Stimulated activated CD8-positive, alpha-beta memory T cell treated with anti-CD3 and anti-CD28 coated beads, Interleukin-4, amount 100 ng/mL, for 48 hours (primary cell): ENCODE measurements at places on chromosomes 1 and 21.

DNA sequence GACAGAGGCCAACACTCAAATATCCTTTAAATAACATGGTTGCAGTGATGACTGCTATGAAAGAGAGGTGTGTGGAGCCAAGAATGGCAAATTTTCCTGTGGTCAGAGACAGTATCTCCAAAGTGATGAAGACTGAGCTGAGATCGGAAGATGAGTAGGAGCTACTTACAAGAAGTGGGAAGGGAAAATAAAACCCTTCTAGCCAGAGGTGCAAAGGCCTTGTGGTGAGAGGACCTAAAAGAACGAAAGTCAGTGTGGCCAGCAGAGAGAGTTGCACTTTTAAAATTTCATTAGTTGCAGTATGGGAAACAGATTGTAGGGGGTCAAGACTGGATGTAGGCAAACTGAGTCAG is 17.8 kb downstream of the SLAMF7 start:
- DNase-seq, result no peak

DNA sequence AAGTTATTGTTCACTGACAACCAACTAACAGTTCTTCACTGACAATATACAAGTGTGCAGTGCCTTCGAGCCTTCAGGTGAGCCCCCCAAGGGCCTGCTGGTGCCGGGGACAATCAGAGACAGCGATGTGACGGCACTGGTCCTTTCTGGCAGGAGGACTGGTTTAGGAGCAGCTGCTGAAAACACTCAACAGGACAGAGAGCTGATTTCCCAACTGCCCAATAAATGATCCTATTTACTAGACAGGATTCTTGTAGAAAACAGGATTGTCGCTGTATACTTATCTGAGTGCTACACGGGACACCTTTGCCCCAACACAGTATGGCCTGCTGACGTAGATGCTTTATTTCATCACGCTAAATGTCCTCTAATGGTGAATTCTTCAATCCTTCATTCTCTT is 65.4 kb downstream of the TP53BP2 start:
- no peak for DNase-seq

GRCh38 chr1:64136752-64137411 is 66.5 kb upstream of the UBE2U start:
- DNase-seq, result peak; percentile 83

DNA sequence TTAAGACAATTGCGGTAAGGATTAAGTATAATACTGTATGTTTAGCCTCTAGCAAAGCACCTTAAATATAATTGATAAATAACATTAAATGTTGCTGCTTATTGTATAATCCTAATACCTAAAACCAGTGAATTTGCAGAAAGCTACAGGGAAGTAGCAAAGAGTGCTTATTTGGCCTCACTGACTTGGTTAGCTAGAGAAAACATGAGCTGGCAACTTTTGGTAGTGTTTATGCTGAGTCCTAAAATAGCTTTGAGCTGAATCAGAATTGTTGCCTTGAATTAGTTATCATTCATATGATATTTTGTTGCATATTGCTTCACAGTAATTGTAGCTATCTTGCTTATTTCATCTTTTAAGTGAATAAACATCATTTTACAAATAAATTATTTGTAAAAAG is 3.5 kb downstream of the TRIM67 start:
- DNase-seq, result no peak

DNA sequence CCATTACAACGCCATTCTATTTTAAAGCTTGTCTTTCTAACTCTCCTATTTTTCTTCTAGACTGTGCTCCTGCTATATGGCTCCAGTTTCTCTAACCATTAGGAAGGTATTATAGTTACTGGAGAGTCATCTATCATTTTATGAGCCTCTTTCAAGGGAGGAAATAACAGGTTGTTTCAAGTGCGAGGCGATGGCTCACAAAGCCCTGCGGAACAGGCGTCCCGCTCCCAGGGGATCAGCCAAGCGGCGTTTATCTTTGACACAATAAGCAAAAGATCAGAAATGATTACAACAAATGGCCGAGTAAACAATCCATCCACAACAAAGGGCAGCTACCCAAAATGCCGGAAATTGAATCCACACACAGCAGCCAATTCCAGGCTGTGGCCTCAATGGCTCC is 249.5 kb upstream of the POU3F1 start:
- DNase-seq, result no peak

DNA sequence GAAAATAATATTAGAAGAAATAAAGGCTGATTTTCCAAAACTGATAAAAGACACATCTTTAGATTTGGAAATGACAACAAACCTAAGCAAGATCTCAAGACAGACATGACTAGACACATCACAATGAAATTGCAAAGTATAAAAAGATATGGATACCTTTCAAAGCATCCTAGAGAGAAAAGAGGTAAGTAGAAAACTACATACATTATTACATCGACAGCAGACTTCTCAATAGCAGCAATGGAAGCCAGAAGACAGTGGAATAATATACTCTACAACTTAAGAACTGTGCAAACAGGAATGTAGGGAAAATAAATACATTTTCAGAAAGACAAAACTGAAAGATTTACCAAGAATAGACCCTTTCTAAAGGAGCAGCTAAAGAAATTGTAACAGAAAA is 50.2 kb downstream of the DENND1B start:
- DNase-seq, result no peak
